ENCODE measurements at places on chromosomes 3 and 15.

DNA sequence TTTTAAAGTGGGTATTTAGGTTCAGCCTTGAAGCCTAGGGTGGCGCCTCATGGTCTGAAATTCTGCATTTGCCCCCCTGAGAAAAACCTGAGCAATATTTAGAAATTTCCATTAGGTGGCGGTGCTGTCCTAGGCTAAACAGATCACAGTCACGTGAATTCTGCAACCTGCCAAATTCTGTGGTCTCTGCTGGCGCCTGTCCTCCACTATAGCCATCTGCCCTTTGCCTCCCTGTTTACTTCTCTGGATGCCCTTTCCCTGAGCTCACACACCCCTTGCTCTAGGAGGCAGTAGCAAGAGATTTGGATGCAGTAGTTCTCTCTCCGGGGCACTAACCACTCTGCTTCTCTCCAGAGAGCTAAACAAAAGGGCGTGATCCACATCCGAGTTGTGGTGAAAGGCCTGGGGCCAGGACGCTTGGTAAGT lies 9.1 kb downstream of the MRPS11 start:
- DNase-seq, result peak; percentile 29

GRCh38 chr3:114435386-114436115 lies 141.7 kb downstream of the TIGIT start:
- DNase-seq, result no peak

GRCh38 chr15:61503383-61503969 lies 274.4 kb upstream of the RORA start:
- no peak for DNase-seq

- no peak for DNase-seq
These were observed 114.2 kb upstream of the NECTIN3 start for GRCh38 chr3:110957247-110958025.

DNA sequence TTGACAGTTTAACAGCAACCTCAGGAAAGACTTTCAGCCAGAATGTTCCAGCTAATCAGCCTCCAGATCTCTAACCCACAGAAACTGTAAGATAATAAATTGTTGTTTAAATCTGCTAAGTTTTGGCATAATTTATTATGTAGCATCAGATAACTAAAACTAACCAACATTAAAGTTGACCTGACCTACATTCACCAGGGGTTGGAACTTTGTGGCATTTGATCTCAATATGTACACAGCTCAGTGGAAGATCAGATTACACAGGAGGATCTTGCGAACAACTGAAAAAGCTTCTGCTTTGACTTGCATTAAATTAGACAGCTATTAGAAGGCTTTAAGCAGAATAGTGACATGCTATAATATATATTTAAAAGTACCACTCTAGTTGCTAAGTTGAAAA lies 91.4 kb upstream of the POU1F1 start:
- no peak for DNase-seq

- no peak for DNase-seq
These were observed 169.0 kb upstream of the TSC22D2 start for GRCh38 chr3:150238995-150239619.

DNA sequence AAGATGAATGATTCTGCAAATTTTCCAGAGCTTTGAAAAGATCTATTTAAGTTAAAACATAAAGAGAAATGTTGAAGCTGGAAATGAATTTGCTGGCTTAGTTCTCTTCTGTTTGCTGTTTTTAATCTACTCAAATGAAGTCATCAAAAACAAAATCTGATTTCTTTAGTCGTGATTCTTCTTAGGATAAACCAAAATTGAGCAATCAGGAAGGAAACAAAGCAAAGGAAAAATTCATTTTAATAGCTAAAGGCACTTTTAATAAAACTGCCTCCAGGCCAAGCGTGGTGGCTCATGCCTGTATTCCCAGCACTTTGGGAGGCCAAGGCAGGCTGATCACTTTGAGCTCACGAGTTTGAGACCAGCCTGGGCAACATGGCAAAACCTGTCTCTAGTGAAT lies 91.2 kb downstream of the DUT start:
- no peak for DNase-seq

GRCh38 chr3:81045246-81045645 lies 716.2 kb downstream of the GBE1 start:
- DNase-seq, result no peak
